ENCODE measurements at places on chromosomes 13 and 19.

DNA sequence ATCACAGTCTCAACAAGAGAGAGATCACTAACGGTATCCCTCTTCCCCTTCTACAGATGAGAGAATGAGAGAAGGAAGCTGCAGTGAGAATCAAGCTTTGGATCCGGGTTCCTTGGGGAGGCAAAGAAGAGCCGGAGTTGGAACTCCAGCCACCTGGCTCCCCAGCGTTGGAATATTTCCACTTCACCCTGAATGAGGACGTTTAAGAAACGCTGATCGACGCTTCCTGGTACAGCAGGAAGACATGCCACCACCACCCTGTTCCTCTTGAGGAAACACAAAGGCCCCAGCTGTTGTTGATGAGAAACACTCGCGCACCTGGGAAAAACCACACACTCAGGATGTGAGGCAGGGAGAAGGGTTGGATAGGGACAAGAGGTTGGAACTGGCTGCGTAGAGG lies 11.3 kb upstream of the CACNG8 start:
- no peak for DNase-seq

DNA sequence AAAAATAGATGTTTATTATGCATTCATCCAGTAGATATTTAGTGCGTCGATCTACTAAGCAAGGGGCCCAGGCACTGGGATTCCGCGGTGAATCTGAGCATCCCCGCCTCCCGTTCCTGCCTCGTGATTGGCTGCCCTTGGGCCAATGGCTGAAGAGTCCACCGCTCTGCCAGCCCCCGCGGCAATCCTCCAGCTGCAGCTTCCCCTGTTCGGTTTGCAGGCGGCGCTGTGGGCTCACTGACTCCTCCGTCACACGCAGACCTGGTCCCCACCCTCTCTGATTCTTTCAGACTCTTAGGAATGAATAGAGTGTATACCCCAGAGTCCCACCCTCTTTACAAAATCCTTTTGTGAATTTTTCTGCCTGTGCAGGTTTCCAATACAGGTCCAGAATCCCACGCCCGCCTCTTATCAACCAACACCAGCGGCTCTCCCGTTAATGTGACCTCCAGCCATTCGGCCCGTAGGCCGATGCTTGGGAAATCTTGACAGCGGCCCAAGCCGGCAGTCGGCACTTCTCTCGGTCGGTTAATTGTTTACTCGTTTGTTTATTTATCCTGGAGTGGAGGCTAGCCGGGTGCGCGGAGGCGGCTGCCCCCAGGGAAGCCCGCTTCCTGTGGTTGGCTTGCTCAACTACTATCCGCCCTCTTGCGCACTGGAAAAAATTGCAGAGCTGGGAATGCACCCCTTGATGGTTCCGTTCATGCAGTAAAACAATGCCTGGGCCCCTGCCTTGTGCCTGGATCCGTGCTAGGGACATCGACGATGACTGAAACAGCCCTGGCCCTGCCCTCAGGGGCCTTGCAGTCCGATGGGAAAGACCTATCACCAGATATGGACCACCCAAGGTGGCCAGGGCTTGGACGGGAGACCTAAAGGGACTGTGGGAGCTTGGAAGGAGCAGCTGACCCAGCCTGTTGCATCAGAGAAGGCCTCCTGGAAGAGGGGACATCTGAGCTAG lies 4.5 kb upstream of the ARHGAP35 start:
- peak; percentile 89 for DNase-seq

- no peak for DNase-seq
Measured at GRCh38 chr13:27667946-27668345, 46.3 kb downstream of the POLR1D start.

DNA sequence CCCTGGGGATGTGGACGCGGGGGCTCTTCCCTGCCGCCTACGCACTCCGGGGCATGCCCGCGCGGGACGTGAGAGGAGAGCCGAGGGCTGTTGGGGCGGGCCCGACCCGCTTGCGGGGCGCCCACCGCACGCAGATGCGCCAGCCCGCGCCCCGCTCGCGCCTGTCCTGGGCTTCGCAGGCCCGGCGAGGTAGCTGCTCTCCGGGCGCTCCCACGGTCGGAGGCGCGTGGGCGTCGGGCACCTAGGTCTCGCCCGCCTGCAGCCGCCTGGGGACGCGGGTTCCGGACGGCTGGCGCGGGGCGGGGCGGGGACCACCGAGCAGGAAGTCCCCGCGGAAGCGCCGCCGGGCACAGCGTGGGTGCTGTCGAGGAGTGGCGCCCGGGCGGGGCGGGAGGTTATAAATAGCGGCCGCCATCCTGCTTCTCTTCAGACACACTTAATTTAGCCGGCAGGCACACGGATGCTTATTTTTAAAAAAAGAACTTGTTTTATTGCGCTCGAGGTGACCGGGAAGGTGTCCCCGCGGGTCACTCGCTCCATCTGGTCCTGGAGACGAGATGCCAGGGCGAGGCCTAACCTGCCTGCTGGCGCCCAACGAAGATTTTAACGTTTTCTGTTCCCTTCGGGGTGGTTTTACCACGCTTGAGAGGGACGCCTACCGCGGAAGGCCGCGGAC lies 561 bp upstream of the GJA3 start:
- peak; percentile 24 for DNase-seq

DNA sequence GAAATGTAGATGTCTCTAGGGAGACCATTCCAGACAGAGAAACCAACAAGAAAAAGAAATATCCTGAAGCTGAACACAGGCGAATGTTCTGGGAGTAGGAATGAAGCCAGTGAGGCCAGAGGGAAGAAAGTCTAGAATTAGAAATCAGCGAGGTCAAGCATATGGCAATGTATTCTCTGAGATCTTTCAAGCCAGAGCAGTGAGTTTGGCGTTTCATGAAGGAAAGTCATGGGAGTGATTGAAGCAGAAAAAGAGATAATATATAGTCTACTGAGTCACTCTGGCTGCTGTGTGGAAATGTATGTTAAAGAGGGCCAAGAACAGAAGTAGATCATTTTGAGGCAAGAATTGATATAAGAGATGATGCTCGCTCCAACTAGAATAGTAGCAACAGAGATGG lies 576.0 kb downstream of the PCDH17 start:
- no peak for DNase-seq

DNA sequence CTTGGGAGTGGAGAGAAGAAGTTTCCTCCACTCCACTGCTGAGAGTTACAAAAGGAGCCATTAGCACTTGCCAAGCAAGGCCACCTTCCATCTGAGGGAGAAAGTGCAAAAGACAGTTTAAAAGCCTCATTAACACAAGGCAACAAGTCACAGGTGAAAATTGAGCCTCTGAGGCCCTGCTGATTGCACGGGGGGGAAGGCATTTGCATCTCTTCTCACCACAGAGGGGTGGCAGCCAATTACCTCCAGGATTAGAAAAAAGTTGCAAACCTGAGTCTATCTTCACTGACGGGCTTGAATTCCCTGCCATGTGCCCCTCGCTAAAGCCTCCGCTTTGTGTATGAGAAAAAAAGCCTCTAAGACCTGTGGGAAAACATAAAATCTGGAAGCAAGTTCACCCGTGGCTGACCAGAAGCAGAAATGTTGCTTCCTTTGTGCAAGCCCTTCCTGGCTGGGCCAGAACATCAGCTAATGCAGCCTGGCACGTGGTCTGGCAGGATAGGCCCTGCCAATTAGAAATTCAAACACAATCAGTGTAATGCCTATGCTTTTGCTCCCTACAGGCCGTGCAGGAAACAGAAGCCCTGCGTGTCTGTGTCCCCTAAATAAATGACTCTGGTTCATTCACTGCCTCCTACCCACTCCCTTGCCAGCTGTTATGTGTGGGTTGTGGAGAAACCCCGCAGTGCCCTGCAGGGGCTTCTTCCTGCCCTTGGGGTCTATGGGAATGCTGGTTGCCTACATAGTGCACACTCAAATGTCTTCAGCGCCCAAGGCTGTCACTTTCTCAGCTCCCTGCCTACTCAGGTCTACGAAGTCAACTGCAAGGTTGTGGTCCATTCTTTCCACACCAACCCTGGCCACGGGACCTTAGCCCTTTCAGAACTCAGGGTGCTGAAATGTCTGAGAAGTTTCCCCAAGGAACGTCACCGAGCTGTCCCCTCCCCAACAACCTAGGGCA lies 150.2 kb downstream of the UQCRFS1 start:
- no peak for DNase-seq

DNA sequence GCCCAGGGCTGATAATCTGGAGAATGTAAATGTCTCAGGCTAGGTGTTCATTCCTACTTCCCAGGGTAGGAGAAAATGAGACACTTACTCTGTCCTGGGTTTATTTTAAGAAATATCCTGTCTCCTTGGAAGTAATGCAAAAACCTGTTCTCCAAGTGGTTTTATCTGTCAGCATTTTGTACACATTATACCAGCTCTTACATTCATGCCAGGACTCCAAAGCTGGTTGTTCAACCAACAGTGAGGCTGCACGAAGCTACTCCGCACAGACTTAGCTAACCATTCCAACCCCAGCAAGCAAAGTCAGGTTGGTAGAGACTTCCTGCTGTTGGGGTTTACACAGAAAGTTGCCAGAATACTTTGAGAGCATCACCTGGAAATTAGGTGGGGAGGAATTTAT lies 55.6 kb downstream of the SLC7A1 start:
- DNase-seq: no peak

Data from activated T-cell treated with anti-CD3 and anti-CD28 coated beads for 24 hours (primary cell).